ENCODE measurements at places on chromosomes 5 and 9. TPM values are rescaled to one million over a fixed set of nuclear protein-coding genes. Genes with fewer than 3 reads are reported as not detected.

DNA sequence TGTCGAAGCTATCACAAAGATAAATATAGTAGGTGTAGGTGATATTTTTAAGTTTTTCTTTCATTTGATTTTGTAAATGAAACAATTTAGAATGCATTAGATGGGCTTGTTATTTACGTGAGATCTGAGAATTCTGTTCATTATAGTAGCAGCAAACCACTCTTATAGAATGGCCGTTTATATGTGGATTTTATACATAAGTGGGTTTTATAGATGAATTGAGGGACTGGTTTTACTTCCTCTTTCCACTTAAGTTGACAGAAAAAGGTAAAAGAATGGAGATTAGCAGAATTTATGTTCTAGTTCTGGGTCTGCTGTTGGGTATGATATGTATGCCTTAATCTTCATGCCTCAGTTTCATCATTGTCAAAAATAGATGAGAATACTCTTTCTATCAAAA is 5.6 kb downstream of the RMI1 start:
- DNase-seq: no peak

DNA sequence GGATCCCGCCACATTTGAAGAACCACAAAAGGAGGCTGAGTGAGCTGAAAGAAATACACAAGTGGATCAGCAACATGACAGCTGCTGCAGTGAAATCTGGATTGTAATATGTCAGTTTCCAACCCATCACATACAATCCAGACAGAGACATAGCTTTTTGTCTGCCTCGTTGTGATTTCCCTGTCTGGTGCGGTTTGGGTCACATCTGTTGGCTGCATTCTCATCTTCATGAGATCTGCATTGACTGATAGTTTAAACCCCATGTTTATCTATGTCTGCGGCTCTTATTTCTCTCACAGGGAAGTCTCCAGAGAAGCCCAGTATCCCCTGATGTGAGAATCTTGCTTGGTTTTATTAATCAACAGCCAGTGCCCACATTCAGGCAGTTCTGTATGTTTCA is 403.1 kb upstream of the ZNF608 start:
- DNase-seq: no peak

DNA sequence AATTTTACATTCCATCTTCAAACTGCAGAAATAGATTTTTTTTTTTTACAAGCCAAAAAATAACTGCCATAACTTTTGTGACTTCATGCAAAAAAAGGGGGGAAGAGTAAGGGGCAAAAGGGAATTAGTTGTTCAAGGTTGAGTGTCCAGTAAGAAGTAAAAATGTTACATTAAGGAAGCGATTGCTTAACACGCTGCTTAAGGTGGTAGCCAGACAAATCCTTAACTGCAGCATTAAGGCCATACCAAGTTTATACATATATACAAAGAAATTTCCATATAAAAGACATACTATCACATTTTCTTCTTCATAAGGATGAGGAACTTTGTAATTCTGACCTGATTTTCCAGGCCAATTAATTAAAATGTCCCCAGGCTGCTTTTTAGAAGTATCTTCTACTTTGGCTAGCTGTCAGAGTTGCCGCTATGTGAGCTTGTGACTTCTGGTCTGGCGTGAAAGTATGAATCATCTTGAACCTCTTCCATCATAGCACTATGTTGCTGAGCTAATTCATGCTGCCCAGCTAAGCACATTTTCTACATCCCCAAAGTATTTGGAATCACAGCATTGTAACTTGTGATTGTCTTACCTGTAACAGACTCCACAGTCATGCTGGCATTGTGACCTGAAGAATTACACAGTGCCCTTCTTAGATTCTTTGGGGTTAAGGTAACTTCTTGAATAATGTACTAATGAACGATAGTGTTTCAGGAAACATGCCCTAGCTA is 40.0 kb downstream of the G3BP1 start:
- no peak for DNase-seq

PCDHA8 gene
- polyA plus RNA-seq: not detected

PCDHGA9 gene
- 0.54 TPM for polyA plus RNA-seq

MLANA gene
- polyA plus RNA-seq: not detected

IFNA21 gene
- not detected for polyA plus RNA-seq

Data from kidney (tissue), 22 donors.